ENCODE measurements at places on chromosomes 7 and 10.

DNA sequence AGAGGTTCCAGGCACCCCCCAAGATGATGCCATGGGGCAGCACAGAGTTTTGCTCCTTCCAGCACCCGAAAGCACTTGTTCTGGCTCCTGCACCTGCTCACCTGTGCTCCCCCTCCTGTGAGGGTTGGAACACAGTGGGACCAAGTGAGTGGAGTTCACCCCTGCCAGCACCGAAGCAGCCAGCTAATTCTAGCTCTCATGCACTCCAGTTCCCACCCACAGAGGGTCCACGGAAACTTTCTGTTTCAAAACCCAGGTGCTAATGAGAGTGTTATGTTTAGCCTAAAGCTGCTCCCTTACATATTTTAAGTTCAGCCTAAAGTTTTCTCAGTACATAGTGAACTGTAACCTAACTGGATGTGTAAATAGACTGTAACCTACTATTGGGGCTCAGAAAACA lies 42.6 kb upstream of the SLC35G1 start:
- no peak for DNase-seq

- DNase-seq: no peak
These were observed 39.9 kb upstream of the DDC start for GRCh38 chr7:50605059-50605458.

DNA sequence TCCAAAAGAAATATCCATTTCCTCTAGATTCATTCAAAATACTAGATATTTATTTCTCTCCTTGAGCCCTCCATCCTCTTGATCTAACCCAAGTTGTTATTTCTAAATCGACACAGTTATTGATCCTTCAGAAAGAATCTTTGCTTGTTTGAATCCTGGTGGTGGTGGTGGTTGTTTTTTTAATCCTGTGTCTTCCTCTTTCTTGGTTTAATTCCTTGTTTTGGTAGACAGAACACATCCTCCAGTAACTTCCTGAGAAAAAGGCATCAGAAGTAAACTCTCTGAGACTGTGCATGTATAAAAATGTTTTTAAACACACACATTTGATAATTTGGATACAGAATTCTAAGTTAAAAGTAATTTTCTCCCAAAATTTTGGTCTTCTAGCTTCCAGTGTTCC lies 49.9 kb downstream of the SIRT1 start:
- no peak for DNase-seq

DNA sequence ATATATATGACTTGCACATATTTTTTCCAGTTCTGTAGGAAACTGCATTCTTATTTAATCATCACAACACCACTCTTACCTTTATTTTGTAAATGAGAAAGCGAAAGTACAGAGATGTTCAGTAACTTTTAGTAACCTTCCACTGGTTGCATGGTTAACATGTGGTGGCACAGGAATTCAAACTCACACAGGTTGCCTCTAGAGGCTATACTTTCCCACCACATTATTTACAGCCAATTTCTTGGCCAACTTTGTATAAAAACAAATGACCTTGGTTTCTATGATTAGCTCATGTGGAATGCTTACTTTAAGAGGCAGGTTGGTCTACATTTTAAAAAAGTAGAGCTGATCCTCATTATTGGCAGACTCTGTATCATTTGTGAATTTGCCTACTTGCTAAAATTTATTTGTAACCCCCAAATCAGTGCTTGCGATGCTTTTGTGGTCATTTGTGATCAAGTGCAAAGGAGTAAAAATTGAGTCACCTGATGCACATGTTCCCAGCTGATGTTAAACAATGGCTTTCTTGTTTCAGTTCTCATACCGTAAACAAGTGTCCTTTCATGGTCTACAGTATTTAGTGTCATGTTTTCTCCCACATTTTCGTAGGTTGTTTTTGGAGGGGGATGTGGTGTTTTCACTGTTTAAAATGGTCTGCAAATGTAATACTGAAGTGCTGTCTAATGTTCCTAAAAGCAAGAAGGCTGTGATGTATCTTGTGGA lies 14.8 kb downstream of the BBS9 start:
- DNase-seq: no peak

- DNase-seq: no peak
These were observed 341.9 kb upstream of the CHRM2 start for GRCh38 chr7:136526408-136527105.

GRCh38 chr10:130105724-130106123 lies 4.9 kb downstream of the C10orf143 start:
- DNase-seq: no peak
